Kasumi-1 (cell line): ENCODE measurements at places on chromosomes 16 and 17.

DNA sequence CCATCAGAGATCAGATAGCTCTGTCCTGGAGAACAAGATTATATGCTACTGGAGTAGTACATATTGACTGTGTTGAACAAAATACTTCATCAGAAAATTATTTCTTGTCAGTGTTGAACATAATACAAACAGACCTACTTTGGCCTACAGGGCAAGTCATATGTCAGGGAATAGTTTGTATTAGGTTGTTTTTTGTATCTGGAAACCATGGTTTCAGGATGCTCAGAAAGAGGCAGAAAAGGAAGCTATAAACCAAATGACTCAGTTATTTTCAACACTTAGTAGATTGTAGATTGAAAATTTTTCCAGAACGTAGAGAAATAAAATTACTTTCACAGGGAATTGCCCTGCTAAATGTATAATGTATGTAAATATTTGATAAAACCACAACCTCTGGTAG is 198.4 kb downstream of the CYB561 start:
- DNase-seq, result no peak

- no peak for DNase-seq
These were observed 108.8 kb upstream of the RPL38 start for GRCh38 chr17:74094651-74095050.

- no peak for DNase-seq
These were observed 27.9 kb upstream of the HYDIN start for GRCh38 chr16:71258372-71258771.

DNA sequence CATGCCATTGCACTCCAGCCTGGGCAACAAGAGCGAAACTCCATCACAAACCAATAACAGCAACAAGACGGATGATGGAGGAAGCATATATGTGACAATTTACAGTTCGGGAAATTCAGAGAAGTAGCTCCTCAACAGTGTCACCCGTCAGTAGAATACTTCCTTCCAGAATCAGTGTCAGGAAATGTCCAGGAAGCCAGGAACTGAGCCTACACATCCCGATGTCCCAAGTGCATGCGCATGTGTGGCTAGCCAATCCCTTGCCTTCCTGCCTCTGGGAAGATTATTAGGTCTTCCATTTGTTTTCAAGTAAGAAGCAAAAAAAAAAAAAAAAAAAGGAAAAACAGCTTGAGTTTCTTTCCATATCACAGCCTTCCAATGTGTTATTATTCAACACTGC is 1.4 kb upstream of the PITPNC1 start:
- no peak for DNase-seq

- DNase-seq, result no peak
These were observed 11.0 kb downstream of the NATD1 start for GRCh38 chr17:21242026-21242697.

DNA sequence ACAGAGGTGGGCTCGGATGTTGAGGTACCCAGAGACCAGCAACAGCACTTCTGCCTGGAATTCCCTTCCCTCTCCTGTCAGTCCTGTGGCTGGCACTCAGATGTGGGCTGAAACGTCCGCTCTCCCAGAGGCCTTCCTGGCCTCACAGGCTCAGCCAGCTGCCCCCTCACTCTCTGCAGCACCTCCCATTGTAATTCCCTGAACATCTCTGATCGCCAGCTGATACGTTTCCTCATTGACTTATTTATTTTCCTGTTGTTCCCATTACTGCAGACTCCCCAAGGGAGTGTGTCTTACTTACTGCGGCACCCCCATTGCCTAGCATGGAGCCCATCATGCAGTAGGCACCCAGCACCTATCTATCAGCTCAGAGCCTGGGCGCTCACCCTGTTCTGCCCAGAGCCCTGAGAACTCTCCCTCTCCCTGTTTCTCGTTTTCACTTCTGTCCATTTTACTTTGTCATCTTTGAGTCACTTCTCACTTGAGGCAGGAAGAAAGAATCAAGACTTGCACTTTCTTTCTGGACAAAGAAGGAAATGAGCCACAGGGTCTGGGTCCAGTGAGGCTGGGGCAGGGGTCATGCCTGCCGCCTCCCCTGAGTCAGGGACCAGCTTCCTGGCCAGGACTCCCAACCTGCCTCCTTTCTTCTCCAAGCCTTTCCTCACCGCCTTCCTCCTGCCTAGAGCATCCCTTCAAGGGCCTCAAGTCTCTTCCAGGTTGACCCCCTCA is 10.2 kb downstream of the CDH5 start:
- no peak for DNase-seq

DNA sequence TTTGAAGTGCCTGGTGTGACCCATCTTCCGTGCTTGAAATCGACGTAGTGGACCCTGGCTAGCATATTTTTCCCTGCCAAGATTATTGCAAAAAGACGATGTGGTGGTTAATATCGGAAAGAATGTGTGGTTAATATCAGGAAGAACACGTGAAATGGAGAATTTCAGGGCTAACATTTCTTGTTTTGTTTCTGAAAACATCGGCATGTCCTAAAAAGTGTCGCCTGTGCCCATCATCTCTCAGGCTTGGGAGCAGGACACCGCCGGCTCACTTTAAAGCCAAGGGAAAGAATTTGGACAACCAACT is 345 bp upstream of the DCXR start:
- no peak for DNase-seq

DNA sequence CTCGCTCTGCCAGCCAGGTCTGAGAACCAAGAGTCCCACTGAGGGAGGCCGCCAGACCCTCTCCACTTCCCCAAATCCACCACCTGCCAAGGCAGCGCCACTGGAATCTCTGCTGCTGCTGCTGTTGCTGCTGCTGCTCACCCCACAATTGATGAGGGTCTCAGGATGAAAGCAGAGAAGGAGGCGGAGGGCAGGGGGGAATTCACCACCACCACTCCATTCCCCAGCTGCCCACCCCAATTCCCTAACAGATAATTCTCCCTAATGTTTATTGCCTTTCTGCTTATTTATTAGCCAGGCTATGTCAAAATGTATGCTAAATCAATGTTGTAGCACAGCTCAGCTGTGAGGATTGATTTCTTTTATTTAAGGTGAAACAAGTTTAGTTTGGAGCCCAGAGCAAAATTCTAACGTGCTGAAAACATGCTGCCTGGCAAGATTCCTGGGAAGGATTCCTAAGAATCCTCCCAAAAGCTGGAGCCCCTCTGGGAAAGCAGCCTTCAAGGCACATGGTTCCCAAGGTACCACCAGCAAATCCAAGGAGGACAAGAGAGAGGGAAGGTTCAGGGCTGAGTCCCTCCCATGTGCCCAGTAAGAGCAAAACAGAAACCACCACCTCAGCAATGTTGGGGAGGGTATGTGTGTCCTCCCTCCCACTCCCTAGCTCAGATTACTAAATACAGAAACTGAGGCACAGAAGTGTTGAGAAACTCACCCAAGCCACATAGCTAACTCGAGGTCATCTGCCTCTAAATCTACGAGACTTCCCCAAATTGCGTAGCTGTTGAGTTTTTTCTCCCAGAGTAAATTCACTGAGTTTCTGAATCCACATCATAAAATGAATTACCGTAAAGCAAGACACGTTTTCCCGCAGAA is 12.2 kb upstream of the CDH5 start:
- no peak for DNase-seq

GRCh38 chr17:71338396-71338795 is 782.4 kb upstream of the SOX9 start:
- DNase-seq, result no peak

DNA sequence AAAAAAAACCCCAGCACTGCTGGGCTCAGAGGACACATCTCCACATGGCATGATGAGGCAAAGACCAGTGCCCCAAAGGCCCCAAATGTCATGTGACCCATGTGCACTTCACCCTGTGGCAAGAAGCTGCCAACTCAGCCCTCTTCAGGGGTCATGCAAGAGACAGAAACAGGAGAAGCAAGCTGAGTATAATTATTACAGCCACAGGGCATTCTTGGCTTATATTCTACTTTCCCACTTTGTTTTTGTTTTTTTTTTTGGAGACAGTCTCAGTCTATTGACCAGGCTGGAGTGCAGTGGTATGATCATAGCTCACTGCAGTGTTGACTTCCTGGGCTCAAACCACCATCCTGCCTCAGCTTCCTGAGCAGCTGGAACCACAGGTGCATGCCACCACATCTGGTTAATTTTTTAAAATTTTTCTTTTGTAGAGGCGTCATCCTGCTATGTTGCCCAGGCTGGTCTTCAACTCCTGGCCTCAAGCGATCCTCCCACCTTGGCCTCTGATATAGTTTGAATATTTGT is 32.7 kb upstream of the LITAF start:
- peak; percentile 12 for DNase-seq

DNA sequence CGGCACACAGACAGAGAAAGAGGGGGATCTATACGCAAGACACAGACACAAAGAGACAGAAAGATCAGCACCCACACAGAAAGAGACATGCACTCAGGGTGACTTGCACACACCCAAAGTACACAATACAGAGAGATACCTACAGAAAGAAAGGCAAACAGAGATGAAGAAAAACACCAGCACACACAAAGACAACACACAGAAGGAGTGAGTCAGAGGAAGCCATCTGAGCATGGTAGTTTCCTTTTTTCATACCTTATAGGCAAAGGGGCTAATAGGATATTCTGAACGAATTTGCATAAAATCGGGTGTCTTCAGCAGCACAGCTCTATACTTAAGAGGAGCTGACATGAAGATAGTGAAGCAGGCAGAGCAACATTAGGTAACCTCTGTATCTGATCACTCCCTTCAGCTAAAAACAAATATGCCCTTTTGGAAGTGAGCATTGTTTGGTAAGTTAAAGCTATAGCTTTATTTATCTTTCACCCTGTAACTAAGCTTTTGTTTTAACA is 198.6 kb downstream of the AATF start:
- DNase-seq, result peak; percentile 14
